ENCODE measurements at places on chromosomes 11 and 22. TPM values are rescaled to one million over a fixed set of nuclear protein-coding genes. Genes with fewer than 3 reads are reported as not detected.

DNA sequence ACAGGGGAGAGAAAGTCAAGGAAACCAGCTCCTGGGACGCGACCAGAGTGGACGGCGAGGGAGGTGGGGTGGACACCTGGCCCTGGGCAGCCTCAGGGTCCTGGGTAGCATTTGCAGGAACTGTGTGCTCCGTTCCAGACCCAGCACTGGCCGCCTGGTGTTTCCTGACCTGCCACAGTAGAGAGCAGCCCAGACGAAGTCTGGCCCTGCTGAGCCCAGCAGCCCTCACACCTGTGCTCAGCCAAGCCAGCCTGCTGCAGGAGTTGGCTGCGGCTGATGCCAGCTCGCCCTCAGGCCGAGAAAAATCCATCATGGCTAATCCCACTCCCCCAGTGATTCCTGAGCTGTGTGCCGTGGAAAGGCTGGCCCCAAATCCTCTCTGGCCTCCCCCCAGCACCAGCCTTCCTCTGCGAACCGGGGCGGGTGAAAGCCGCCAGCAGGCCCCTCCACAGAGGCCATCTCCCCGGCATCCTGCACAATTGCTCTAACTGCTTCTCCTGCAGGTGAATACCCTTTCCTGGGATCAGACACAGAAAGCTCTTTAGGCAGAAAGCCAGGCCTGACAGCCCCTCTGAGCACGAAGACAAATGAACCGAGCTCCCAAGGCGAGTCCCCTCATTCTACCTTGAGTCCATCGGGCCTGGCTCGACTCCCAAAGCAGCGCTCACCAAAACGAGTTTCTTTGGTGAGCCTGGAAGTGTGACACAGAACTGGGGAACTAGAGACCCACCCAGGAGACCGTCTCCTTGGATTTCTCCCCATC is 88.6 kb downstream of the RTL6 start:
- no peak overlapping the region for H3K27ac ChIP-seq
- H3K4me3 ChIP-seq: no peak overlapping the region
- no peaks in the 10 kb centered on the region for H3K27me3 ChIP-seq
- H3K36me3 ChIP-seq: no peaks in the 10 kb centered on the region

GRCh38 chr22:19619144-19620009 is 94.9 kb upstream of the SEPTIN5 start:
- no peak overlapping the region for H3K27ac ChIP-seq
- no peaks in the 10 kb centered on the region for H3K36me3 ChIP-seq
- peaks cover 3% of the 10 kb centered on the region for H3K27me3 ChIP-seq
- DNase-seq: no peak
- no peaks in the 10 kb centered on the region for H3K4me1 ChIP-seq
- no peak overlapping the region for H3K4me3 ChIP-seq

DNA sequence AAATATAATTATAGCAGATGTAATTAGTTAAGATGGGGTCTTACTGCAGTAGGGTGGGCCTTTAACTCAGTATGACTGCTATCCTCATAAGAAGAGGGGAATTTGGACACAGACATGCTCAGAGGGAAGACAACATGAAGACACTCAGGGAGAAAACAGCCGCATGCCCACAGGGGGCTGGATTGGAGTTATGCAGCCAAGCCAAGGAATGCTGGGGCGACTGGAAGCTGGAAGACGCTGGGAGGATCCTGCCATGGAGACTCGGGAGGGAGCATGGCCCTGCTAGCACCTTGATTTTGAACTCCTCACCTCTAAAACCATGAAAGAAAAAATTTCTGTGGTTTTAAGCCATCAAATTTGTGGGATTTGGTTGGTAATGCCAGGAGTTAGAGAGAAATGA is 40.9 kb downstream of the PANX1 start:
- H3K27me3 ChIP-seq: no peaks in the 10 kb centered on the region
- H3K4me3 ChIP-seq: no peak overlapping the region
- DNase-seq: no peak
- no peak overlapping the region for H3K27ac ChIP-seq
- H3K36me3 ChIP-seq: no peaks in the 10 kb centered on the region

DNA sequence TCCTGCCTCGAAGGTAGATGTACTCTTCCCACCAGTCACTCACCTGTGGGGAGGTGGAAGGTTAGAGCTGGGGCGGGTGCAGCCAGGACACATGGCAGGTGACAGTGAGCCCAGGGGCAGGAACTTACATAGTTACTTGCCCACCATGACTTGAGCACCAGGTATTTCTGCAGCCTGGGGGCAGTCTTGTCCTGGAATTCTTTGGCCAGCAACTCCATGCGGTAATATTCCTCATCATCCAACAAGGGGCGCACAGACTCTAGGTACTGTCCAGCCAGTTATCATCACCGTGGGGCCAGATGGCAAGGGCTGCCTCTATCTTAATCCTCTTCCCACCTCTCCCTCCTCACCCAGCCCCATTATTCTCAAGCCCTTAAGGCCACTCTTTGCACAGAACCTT is 2.2 kb downstream of the CPT1B start:
- H3K4me3 ChIP-seq: no peak overlapping the region
- no peaks in the 10 kb centered on the region for H3K27me3 ChIP-seq
- H3K36me3 ChIP-seq: no peaks in the 10 kb centered on the region
- H3K27ac ChIP-seq: no peak overlapping the region
- no peak for DNase-seq

- H3K27me3 ChIP-seq: no peaks in the 10 kb centered on the region
- H3K27ac ChIP-seq: no peak overlapping the region
- DNase-seq: peak; percentile 11
- H3K36me3 ChIP-seq: no peaks in the 10 kb centered on the region
- H3K4me1 ChIP-seq: peaks cover 15% of the 10 kb centered on the region
- H3K4me3 ChIP-seq: no peak overlapping the region
These were observed 260.8 kb downstream of the LARGE1 start for GRCh38 chr22:33659448-33659847.

- peaks cover 16% of the 10 kb centered on the region for H3K4me1 ChIP-seq
- H3K4me3 ChIP-seq: no peak overlapping the region
- no peaks in the 10 kb centered on the region for H3K36me3 ChIP-seq
- no peak overlapping the region for H3K27ac ChIP-seq
- H3K27me3 ChIP-seq: no peaks in the 10 kb centered on the region
- DNase-seq: no peak
These were observed 1.2 kb upstream of the CCDC117 start for GRCh38 chr22:28771195-28771791.

GRCh38 chr11:131038597-131038996 is 122.3 kb upstream of the SNX19 start:
- H3K27ac ChIP-seq: no peak overlapping the region
- H3K36me3 ChIP-seq: no peaks in the 10 kb centered on the region
- no peak for DNase-seq
- no peaks in the 10 kb centered on the region for H3K27me3 ChIP-seq
- no peaks in the 10 kb centered on the region for H3K4me1 ChIP-seq
- no peak overlapping the region for H3K4me3 ChIP-seq

DNA sequence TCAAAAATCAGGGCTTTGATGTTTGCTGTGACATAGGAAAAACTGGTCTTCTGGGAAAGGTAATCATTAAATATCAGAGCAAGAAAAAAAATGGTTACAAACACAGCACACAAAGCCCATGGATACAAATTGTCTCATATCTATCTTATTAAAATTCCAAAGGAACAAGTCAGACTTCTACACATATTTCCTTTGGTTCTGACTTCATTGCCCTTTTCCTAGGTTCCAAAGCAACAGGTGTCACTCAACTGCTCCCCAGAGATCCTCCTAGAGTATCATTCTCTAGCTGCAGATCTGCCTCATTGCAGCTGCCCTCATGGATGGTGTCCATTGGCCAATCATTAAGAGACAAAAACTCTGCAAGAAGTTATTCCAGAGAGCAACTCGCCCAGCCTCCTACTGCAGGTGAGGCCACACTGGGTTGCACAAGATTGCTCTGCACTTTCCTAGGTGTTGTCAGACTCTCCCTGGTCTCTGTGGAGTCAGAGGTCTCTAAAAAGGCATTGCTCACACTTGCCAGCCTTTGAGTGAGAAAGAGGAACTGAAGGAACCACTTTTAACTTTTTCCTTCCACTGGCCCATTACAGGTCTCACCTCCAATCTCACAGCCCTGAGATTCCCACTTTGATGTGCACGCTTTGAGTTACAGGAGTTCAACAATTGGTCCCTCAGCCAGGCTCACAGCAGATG is 5.7 kb downstream of the DRICH1 start:
- no peak overlapping the region for H3K4me3 ChIP-seq
- H3K27ac ChIP-seq: no peak overlapping the region
- H3K36me3 ChIP-seq: no peaks in the 10 kb centered on the region
- H3K4me1 ChIP-seq: no peaks in the 10 kb centered on the region

GRCh38 chr11:57154739-57155138 is 27.0 kb upstream of the LRRC55 start:
- H3K4me3 ChIP-seq: no peak overlapping the region
- no peaks in the 10 kb centered on the region for H3K4me1 ChIP-seq
- no peaks in the 10 kb centered on the region for H3K27me3 ChIP-seq
- DNase-seq: no peak

GRCh38 chr11:34356913-34357700 is 703 bp downstream of the ABTB2 start:
- H3K4me1 ChIP-seq: peaks cover 30% of the 10 kb centered on the region
- peak overlapping the region; percentile 90 for H3K27ac ChIP-seq
- peak overlapping the region; percentile 87 for H3K4me3 ChIP-seq

GRCh38 chr11:3686751-3687150 is 15.6 kb upstream of the CHRNA10 start:
- H3K4me1 ChIP-seq: peaks cover 24% of the 10 kb centered on the region
- H3K4me3 ChIP-seq: no peak overlapping the region
- H3K27ac ChIP-seq: peak overlapping the region; percentile 70
- no peaks in the 10 kb centered on the region for H3K27me3 ChIP-seq

- H3K27me3 ChIP-seq: no peaks in the 10 kb centered on the region
- no peak overlapping the region for H3K4me3 ChIP-seq
- no peak for DNase-seq
- no peaks in the 10 kb centered on the region for H3K36me3 ChIP-seq
- no peak overlapping the region for H3K27ac ChIP-seq
- no peaks in the 10 kb centered on the region for H3K4me1 ChIP-seq
These were observed 466.3 kb downstream of the GUCY1A2 start for GRCh38 chr11:106551744-106552673.

GRCh38 chr22:50718352-50718709 is 19.7 kb upstream of the ACR start:
- peaks cover 13% of the 10 kb centered on the region for H3K27me3 ChIP-seq
- H3K27ac ChIP-seq: no peak overlapping the region
- H3K4me3 ChIP-seq: no peak overlapping the region

DNA sequence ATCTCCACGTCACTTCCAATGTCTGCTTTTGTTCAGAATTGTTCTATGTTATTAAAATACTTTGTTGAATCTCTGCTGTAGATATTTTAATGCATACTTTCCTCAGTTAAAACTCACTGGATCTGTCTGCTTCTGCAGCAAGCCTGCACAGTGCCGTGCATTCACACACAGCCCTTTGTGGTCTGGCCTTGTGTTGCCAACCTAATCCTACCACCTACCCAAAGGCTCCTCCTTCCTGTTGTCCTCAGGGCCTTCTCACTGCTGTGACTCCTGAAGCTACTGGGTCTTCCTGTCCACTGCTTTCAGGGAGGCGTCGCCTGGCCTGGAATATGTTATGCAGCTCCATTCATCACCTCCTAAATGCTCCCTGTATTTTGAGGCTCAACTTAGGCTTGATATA is 67.0 kb downstream of the PPP6R3 start:
- peak overlapping the region; percentile 85 for H3K27ac ChIP-seq
- peaks cover 12% of the 10 kb centered on the region for H3K36me3 ChIP-seq
- H3K4me3 ChIP-seq: no peak overlapping the region
- H3K27me3 ChIP-seq: no peaks in the 10 kb centered on the region

DNA sequence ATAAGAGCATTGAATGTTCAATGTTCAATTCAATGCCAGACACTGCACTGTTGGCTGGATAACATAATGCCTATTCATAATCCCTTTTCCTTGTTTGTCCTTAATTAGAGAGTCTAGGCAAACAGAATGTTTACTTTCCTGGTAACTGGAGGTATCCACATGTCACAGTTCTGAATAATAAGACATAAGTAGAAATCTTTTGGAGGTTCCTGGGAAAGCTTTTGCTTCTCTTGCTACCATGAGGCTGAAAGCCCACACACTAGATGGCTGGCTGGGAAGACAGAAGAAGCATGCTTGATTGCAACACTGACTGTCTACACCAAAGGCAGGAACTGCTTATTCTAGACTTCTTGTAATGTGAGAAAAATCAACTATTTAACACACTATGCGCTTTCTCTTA is 79.5 kb downstream of the GAB2 start:
- no peaks in the 10 kb centered on the region for H3K36me3 ChIP-seq
- no peak overlapping the region for H3K27ac ChIP-seq
- H3K27me3 ChIP-seq: no peaks in the 10 kb centered on the region
- no peaks in the 10 kb centered on the region for H3K4me1 ChIP-seq

DNA sequence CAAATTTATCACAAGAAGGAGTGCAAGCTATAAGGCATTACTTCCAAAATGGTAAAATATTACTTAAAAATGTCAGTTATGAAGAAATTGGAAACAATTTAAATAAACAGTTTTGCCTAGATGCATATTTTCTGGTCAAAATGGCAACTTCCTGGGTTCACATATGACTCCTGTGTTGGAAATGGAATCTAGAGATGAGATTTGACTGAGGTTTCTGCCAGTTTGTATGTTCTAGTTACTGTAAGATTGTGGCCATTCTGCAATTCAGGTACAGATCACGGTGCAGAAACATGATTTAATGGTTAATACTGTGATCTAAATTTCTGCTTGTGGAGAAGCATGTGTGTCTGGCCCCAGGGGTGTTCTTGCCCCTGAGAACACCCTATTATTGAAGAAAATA is 3.4 kb upstream of the OR4C6 start:
- H3K27ac ChIP-seq: no peak overlapping the region
- H3K27me3 ChIP-seq: no peaks in the 10 kb centered on the region
- no peak for DNase-seq
- H3K4me3 ChIP-seq: no peak overlapping the region
- no peaks in the 10 kb centered on the region for H3K36me3 ChIP-seq

GRCh38 chr11:19714387-19715363 is 2.0 kb downstream of the NAV2 start:
- peaks cover 12% of the 10 kb centered on the region for H3K4me1 ChIP-seq
- H3K27me3 ChIP-seq: peaks cover 22% of the 10 kb centered on the region
- no peaks in the 10 kb centered on the region for H3K36me3 ChIP-seq
- DNase-seq: peak; percentile 37
- H3K27ac ChIP-seq: peak overlapping the region; percentile 23
- peak overlapping the region; percentile 64 for H3K4me3 ChIP-seq

The TRIM49 gene
- total RNA-seq: not detected

The THAP7 gene
- 67.3 TPM for total RNA-seq

The POU2AF1 gene
- not detected for total RNA-seq

The ARHGAP42 gene
- 6.0 TPM for total RNA-seq

The ISX gene
- total RNA-seq: 0.34 TPM

The LSP1 gene
- 3.0 TPM for total RNA-seq

The RFPL1 gene
- not detected for total RNA-seq

The DUSP8 gene
- 4.2 TPM for total RNA-seq

The TMEM191C gene
- not detected for total RNA-seq

The MMP13 gene
- not detected for total RNA-seq

Measured in gastrocnemius medialis (tissue), 4 donors.